NCI-H2171 (cell line): ENCODE measurements at places on chromosomes 13 and 19.

DNA sequence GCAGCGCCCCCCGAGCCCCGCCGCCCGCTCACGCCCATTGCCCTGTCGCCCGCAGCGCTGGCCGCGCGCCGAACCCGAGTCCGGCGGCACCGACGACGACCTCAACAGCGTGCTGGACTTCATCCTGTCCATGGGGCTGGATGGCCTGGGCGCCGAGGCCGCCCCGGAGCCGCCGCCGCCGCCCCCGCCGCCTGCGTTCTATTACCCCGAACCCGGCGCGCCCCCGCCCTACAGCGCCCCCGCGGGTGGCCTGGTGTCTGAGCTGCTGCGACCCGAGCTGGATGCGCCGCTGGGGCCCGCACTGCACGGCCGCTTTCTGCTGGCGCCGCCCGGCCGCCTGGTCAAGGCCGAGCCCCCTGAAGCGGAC is 518 bp downstream of the KLF2 start:
- no peak for DNase-seq

GRCh38 chr13:108439556-108439955 is 170.0 kb downstream of the TNFSF13B start:
- peak; percentile 18 for DNase-seq

GRCh38 chr13:25379011-25379410 is 7.2 kb downstream of the ATP8A2 start:
- no peak for DNase-seq

DNA sequence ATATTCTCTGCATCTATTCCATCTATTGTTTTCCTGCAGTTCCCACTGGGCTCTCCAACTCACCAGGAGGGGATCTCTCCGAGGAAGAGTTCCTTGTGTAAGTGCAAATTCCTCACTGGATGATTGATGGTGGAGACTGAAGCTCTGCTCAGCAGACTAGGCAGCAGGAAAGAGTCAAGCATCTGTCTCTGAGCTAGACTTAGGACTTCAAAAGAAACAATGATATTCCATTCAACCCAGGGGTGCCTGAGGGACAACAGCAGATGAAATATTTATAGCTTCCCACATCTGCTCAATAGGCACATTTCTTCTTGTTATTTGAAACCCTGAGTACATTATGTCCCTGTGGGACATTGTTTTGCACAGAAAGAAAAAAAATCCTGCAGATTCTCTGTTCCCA is at the start of the genes OR7A5 and OR7C1:
TSS of gene OR7A5 (minus strand) at position 175 of the 400 bp plus-strand sequence. CDS start 6,944 bp downstream, outside the sequence.
TSS of gene OR7C1 (minus strand) at position 175 of the 400 bp plus-strand sequence. CDS start 35,049 bp downstream, outside the sequence.
- DNase-seq = peak; percentile 47

DNA sequence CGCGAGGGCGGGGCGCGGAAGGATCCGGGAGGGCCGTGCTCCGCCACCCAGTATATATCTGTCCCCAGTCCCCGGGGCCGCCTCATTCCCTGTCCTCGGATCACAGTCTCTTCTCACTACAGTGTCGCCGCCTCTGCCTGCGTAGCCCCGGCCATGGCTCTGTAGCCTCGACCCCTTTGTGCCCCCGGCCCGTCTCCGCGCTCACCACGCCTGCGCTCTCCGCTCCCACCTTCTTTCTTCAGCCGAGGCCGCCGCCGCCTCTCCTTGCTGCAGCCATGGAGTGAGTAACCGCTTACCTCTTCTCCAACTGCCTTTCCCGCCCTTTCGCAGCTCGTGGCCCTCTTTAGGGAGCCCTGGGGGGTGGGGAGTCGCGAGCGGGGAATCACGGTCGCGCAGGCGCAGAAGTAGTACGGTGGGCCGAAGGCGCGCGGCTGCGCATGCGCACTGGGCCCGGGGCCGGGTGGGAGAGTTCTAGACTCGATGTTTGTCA is at the start of the genes ATF5 and NUP62:
TSS of gene ATF5 (plus strand) at position 85 of the 490 bp plus-strand sequence. CDS start 1,646 bp downstream, outside the sequence.
TSS of gene NUP62 (minus strand) at position 384 of the 490 bp plus-strand sequence. CDS start 19,697 bp downstream, outside the sequence.
- DNase-seq = peak; percentile 92

DNA sequence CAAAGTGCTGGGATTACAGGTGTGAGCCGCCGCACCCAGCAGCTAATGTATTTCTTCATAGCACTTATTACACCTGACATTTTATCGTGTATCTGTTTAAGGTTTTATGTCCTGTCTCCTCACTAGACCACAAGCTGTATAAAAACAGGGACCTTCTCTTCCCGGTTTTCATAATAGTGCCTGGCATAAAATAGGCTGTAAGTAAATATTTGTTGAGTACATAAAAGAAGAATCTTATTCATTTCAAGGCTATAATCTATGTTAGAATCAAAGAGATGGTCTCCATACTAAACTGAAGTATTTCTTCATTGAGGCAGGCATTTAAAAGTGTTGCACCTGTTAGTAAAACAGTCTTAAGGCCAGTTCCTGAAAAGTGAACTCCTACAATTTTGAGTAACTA is 194.0 kb downstream of the SHISA2 start:
- DNase-seq = no peak

- DNase-seq = no peak
Observed at GRCh38 chr13:33763021-33763420, 54.9 kb upstream of the RFC3 start.

DNA sequence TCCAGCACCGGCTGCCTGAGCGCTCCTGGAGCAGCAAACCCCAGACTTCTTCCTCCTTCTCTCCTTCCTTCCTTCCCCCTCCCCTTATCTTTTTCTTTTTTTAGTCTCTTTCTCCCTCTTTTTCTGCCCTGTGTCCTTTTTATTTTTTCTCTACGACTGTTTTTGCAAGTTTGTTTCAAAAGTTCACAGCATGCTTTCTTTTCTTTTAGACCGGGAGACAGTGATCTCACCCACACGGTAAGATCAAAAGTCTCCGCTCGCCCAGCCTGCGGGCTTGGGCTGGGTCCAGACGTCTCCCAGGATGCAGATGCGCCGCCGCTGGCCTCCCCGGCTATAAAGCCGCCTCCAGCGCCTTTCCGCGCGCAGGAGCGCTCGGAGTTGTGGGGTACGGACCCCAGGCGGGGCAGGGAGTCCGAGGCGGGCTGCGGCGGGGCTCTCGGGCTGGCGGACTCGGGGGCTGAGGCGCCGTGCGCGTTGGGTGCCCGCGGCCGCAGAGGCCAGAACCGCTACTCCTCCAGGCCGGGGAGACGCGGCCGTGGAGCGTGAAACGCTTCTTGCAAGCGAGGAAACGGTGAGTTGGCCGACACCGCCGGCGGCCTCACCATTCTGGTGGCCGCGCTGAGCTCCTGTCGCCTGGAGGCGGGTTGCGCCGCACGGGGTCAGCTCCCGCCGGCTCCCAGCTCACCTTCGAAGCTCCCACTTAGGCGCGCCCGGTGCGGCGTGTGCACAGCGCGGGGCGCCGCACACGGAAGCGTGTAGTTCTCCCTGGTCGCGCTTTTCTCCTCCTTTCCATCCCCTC is 2.0 kb upstream of the TSHZ3 start:
- DNase-seq = no peak

DNA sequence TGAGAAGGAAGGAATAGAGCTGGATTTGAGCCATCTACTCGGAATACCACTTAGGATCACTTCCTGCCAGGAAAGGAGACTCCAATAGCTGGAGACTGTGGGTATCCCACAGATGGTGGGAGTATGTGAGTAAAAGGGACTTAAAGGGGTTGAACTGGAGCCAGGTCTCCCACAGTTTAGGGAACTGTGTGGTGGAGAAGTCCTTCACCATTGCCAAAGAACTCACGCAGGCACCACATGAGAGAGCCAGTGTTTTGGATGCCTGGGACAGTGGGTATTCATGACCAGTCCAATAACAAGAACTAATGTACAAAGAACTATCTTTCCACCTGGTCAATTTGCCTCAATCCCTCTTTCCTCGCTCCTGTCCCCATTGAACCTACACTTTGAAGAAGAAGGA is 24.4 kb upstream of the MYCBP2 start:
- no peak for DNase-seq

- DNase-seq = no peak
Observed at GRCh38 chr19:13122980-13123957, 5.2 kb downstream of the NACC1 start.

DNA sequence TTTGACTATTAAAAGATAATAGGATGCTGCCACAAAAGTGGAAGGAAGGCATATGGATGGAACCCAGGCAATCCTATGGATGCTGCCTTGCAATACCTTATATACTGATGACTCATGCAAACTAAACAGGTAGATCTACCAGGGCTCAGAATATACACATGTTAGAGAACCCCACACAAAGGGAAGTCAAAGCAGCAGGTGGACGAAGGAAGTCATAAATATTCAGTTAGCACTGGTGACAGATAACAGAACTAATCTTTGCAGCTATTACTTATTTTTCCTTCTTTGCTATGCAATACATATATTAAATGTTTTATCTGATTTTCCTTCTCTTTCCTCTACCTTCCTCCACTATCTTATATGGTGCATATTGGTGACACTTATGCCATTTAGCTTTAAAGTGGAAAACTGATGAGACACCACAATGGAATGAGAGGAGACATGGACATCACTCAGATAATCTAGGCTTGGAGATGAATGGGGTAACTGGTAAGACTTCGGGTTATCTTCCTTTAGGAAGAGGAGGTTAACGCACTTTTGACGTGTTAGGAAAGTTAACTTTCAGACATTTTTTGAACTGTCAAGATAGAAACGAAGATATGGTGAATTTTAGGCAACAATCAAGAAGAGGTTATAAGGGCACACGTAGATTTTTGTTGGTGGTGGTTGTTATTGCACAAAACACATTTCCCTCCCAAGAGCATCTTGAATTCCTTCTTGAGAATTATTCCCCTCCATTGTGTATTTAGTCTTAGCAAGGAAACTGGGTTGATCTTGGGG is 39.8 kb upstream of the MBNL2 start:
- DNase-seq = no peak

- no peak for DNase-seq
Observed at GRCh38 chr19:46357846-46358583, 11.1 kb downstream of the PPP5C start.

GRCh38 chr19:22807061-22807835 is 23.3 kb upstream of the ZNF99 start:
- no peak for DNase-seq

- no peak for DNase-seq
Observed at GRCh38 chr19:8481616-8482015, 20.8 kb downstream of the PRAM1 start.
